LNCaP clone FGC (cell line): ENCODE measurements at places on chromosomes 5 and 9.

DNA sequence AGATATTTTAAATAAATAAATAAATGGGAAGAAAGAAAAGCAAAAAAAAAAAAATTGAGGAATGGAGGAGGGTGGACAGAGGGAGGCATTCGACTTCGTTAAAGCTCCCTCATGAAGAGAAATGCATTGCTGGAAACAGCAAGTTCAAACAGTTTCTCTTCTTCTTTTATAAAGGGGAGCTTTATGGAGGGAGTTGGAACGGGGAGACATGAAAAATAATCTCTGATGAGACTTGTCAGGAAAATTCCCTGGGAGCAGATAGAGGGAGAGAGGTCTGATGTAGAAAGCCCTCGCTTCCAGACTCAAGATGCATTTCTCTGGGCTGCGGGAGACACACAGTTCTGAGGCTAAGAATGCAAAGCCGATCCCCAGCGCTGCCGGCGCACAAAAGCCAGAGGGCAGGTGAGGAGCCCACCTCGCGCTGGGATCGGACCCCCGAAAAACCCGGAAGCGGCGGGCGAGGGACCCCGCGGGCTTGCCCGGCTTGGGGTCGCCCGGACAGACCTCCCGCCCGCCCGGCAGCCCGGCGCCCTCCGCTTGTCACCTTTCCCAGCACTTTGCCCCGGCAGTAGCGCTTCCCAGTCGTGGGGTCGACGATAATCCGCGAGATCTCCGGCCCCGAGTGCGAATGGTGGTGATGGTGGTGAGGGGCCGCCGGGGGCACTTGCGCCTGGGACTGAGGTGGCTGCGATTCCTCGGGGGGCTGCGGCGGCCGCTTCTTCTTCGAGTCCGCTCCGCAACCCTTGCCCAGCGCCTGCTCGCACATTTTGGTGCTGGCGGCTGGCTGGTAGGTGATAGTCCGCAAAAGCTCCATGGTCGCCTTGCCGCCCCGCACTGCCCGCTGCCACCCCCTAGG is 512 bp downstream of the PLK2 start:
- DNase-seq = no peak

- no peak for DNase-seq
These were observed 155.5 kb downstream of the FGF10 start for GRCh38 chr5:44233691-44234090.

- DNase-seq = no peak
These were observed 117.9 kb downstream of the INSYN2B start for GRCh38 chr5:169862391-169862811.

GRCh38 chr5:116858705-116859333 is 284.2 kb upstream of the SEMA6A start:
- no peak for DNase-seq

DNA sequence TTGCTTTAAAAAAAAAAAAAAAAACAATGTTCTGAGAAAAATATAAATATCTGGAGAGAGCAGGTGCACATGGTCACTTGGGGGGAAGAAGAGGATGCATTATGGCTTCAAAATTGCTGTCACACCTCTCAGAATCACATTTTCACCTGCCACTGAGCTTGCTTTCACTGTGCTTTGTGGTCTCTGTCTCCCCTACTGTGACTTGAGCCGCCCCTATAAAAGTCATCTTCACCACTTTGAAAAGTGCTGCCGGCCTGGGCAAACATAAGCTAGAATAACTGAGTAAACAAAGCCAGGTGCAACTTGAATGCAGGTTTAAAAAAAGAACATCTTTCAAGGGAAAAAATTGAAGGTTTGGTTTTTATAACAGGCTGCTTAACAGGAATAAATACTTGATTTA is 368.1 kb upstream of the GRIA1 start:
- no peak for DNase-seq

DNA sequence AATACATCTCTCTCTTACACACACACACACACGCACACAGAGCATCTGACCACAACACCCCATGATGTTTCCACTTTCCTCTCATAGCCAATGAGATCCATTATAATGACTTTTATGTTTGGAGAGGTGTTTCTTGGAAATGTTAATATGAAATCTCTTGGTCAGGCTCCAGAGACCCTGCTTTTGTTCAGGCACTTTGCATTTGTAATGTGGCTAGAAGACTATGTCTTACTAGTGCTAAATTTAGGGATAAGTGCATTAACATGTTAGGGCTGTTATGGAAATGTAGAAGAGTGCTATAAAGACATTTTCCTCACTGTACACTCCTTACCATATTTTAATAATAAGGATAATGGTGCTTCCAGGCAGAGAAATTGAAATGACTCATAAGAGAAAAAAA is 3.8 kb downstream of the CDH9 start:
- DNase-seq = no peak

GRCh38 chr5:81300921-81301270 is 491 bp upstream of the ZCCHC9 start:
- DNase-seq = no peak

- no peak for DNase-seq
These were observed 30.0 kb downstream of the RAPGEF1 start for GRCh38 chr9:131709771-131710431.

DNA sequence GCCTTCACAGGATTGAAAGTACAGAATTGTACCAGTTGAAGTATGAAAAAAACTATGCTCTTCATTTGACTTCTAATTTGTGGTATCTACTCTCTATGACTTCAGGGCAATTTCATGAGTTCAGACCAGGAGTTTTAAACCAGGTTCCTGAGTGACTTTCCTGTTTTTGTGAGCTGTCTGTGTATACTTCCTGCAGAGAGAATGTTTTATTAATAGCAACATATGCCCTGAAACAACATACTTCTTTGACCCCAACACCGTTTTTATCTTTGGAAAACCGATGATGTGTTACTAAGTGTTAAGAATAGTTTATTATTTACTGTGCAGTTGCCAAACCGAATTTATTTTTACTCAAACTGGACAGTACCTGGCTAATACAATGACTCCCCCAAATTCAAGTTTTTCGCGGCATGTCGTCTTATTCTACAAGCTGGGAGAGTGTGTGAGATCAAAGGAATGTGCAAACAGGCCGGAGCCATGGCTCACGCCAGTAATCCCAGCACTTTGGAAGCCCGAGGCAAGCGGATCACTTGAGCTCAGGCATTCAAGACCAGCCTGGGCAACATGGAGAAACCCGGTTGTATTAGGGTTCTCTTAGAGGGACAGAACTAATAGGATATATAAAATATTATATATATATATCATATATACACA is 58.7 kb upstream of the ERBIN start:
- no peak for DNase-seq

- no peak for DNase-seq
These were observed 16.1 kb downstream of the PDLIM4 start for GRCh38 chr5:132273631-132274030.
